ENCODE measurements at places on chromosomes 7 and 10.

GRCh38 chr7:100572949-100573675 lies 588 bp downstream of the SAP25 start:
- no peak for DNase-seq

- DNase-seq = peak; percentile 51
Observed at GRCh38 chr7:70044064-70044463, 445.8 kb downstream of the AUTS2 start.

GRCh38 chr10:98539578-98539977 lies 92.8 kb upstream of the HPS1 start:
- no peak for DNase-seq

DNA sequence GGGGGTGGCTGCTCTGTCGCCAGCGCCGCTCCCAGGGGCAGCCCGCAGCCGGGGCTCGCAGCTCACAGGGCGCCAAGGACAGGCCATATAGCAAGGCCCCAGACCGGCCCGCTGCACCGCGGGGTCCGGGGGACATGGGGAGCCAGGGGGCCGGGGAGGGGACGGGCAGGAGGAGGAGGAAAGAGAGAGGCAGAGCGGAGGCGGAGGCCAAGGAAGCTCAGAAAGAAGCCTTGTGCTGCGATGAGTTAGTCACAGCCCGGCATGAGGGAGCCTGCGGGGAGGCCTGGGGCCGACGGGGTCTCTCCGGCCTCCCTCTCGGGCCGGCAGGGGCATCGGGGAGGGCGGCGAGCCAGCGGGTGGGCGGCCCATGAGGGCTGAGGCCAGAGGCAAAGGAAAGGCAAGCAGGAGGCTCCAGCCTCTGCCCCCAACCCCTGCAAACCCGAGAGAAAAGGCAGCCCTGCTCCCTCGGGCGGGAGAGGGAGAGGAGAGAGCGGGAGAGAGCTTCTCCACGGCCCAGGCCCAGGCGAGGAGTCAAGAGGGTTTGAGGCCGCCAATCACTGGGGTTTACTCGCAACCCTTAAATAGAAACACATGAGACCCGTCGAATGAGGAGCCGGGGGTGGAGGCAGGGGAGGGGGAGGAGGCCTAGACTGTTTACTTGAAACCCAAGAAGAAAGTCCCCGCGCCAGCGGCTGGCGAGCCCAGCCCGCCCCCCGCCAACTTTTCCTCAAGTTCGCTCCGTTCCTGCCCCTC lies 167.9 kb downstream of the NEURL1 start:
- DNase-seq = peak; percentile 82

DNA sequence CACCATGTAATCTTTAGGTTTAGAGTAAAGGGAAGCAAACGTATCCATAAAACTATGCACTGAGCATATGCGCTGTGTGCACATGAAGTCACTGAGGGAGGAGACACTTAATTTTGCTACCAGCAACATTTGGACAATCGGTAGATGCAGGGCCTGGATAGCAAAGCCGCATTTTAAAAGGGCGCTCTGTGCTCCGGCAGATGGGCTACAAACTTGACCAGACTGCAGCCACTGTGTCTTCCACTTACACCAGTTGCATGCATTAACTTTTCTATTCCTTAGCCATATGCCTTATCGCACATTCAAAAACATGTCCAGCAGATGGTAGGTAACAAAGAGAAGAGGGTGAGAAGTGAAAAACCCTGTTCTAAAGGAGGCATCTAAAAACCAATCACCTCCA lies 18.3 kb downstream of the FAM171A1 start:
- DNase-seq = no peak

GRCh38 chr7:19015098-19015497 lies 102.3 kb downstream of the TWIST1 start:
- no peak for DNase-seq

GRCh38 chr7:117698018-117698417 lies 175.2 kb downstream of the CTTNBP2 start:
- no peak for DNase-seq

DNA sequence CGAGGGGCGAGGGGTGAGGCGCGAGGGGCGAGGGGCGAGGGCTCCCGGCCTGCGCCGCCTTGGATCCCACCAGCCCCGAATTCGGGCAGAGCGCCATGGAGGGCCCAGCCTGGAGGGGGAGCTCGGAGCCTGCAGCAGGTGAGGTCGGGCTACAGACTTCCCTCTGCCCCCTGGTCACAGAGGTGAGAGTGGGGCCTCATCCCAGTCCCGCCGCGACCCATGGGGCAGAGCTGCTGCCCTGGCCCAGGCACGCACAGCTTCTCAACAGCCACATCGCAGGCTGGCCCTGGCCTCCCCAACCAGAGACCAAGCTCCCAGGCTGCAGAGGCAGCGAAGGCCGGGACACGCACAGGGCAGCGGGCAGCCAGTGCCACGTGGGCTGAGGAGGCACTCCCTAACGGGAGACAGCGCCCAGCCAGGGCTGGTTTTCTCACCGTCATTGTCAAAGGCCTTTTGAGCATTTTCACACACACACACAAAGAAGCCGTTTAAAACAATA lies 191.8 kb downstream of the PTPRN2 start:
- no peak for DNase-seq

DNA sequence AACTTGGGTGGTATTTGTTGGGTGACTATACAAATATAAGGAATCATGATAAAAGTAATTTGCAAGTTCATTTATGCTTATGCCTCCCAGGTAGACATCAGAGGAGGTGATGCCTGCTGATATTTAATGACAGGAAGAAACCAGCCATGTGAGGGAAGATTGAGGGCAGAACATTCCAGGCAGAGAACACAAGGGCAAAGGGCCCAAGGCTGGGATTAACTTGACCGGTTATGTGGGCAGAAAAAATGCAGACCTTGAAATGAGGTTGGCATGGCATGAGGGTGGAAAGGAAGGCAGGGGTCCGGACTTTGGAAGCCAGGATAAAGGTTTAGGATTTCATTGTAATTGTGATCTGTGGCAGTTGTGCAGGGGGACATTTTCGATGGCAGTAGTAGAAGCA lies 68.0 kb upstream of the MTPN start:
- DNase-seq = peak; percentile 40

GRCh38 chr7:102264367-102264891 lies 22.2 kb upstream of the SH2B2 start:
- DNase-seq = no peak

DNA sequence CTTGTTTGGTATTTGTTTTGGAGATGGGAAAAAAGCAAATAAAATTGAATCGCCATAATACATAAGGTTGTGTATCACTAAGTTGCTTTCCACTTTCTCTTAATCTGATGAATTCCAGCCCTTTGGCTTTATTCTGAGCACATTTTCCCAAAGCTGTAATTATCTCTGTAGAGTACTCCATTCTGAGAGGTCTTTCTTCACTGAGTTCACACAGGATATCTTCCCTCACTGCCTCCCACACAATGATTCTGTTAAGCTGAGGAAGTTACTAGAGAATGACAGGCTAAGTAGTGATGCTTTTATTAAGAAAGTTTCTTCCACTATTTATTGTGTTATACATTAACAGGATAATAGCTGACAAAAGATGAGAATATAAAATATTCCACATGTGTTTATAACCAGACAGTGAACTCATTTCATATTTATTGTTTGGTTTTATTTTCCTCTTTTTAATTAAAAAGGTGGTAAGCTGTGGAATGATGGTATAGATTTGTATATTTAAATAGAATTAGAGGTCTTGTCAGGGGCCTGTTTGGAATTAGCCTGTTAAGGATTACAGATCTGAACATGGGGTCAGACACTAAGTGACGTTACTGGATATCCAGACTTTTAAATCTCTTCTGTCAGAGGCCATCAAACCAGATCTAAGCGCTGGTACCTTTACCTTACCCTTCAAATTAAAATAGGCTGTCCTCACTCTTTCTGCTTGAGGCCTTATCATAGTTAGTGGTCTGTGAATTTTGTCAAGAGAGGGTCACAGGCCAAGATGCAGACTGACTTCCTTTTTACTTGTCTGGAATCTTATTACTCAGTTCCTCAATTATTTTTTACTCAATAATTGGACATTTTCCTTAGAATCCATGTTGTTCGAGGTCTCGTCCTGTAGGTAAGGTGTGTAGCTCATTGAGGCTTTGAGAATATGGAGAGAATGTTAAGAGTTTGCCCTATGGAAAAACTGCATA lies 8.4 kb downstream of the PLXDC2 start:
- no peak for DNase-seq

GRCh38 chr10:16184906-16185305 lies 251.9 kb upstream of the PTER start:
- no peak for DNase-seq

- DNase-seq = no peak
Observed at GRCh38 chr10:112835944-112836451, 114.0 kb upstream of the TCF7L2 start.

DNA sequence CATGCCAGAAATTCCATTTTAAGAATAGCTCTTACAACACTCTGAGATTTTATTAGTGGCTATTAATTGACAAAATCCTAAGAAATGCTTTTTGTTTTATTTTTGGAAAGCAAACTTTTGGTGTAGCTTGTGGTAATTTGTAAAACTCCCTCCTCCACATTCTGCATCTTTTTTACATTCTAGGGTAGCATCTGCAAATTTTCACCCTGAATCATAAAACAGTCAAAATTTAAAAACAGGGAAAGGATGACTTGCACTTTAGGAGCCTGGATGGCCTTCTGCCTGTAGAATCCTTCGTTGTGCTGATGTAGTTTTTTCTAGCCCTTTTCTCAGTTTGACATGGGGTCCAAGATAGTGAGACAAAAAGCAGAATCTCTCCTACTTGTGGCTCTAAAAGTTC lies 316.1 kb downstream of the ADRA2A start:
- no peak for DNase-seq

Measured in M059J (cell line).